ENCODE measurements at places on chromosomes 6 and 20.

- ATAC-seq = no peak
Measured at GRCh38 chr20:24465159-24465558, 4.3 kb upstream of the SYNDIG1 start.

DNA sequence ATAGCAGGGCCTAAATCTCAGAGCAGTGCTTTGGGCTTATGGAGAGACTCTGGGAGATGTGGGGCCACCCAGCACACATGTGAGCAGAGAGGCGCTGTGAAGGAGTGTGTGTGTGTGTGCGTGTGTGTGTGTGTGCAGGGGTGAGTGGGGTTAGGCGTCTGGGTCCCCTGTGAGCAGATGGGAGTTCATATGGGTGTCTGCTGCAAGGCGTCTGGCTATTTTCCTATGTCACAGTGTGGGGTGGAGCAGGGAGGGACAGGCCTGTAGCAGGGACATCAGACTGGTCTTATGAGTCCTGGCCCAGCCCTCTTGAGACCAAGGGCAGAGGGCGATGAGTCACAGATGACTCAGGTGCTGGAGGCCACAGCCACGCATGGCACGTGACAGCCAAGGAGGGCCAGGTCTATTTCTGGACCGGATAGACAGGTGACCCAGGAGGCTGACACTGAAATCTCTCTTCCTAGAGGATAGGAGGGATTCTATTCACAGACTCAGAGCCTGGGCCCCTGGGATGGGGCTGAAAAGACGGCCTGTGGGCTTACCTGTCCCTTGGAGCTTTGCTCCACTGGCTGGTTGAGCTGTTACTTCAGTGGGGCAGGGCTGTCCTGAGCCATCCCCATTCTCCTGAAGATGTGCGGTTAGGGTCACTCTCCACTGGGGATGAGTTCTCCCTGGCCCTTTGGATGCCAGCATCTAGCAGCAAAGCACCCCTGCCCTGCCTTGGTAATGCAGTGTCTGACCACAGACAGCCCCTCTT, 28.9 kb downstream of the VEGFA start:
- peak; percentile 59 for ATAC-seq

DNA sequence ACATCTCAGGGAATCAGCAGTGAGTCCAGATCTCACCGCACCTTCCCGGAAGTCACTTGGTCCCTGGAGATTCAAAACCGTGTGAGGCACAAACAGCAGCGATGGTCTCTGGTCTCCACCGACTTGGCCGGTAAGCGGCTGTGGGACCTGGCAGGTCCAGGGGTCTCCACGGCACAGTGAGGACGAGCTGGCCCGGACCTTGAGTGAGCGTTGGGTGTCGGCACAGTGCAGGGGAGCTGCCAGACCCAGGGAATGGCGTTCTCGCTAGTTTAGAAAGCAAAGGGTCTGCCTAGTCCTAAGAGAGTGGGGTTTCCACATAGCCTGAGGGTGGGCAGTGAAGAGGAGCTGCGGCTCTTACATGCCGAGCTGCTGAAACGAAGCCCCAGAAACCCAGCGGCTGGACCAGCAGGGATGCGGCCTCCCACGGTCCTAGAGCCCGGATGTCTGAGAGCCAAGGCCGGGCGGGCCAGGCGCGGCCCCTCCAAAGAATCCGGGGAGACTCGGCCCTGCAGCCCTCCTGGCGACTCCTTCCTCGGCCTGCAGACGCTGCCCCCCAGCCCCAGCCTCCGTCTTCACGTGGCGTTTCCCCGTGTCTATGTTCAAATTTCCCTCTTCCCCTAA, 185.0 kb downstream of the ERMARD start:
- ATAC-seq = no peak

GRCh38 chr20:53957451-53958172, 112.8 kb downstream of the BCAS1 start:
- ATAC-seq = no peak

- ATAC-seq = no peak
Measured at GRCh38 chr6:30600451-30600961, 16.5 kb downstream of the PPP1R10 start.

DNA sequence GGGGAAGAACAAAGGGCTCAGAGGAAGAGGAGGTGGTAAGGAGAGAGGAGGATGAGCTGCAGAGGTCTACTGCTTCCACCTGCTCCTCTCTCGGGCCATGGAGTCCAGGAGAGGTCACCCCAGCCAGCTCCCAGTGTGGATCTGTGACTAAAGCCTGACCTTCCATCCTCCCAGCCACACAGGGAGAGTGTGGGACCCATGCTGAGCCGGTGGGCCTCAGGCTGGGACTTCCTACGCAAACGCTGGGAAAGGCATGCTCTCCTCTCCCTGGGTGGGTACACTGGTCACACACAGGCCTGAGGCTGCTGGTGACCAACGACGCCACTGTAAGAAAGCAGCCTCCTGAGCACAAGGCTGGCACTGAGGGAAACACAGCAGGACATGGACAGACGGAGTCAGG, 111.3 kb downstream of the PREX1 start:
- no peak for ATAC-seq

DNA sequence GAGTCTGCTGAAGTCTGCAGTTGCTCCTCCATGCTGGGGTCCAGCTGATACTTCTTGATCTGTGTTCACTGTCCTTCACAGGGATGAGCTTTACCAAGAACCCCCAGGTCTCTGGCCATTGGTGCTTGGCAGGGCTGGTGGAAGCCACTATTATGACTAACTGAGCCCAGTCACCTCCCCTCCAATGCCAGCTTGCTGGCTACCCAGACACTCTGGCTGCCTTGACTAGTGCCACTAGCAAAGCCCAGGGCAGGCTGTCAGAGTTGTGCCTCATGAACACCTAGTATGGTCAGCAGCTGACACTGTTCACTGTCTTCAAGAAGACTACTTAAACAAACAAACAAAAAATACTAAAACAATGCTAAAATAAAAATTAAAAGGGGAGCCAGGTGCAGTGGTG, 8.8 kb downstream of the ASIP start:
- no peak for ATAC-seq

- ATAC-seq = peak; percentile 45
Measured at GRCh38 chr6:130050230-130050629, 31.8 kb downstream of the L3MBTL3 start.

GRCh38 chr6:62940848-62941247, 270.4 kb upstream of the FKBP1C start:
- no peak for ATAC-seq

DNA sequence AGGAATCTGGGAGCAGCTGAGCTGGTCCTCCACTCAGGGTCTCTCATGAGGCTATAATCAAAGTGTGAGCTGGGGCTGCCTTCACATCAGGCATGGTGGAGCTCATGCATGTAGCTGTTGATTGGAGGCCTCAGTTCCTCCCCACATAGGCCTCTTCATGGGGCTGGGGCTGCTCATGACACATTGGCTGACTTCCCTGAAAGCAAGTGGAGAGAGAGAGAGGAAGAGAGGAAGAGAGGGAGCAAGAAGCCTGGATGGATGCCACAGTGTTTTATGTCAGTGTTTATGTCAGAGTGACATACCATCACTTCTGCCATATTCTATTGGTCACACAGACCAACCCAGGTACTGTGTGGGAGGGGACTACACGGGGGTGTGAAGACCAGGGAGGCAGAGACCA, 43.8 kb downstream of the EYA2 start:
- ATAC-seq = no peak

GRCh38 chr20:53299831-53300230, 293.8 kb downstream of the ZNF217 start:
- ATAC-seq = no peak

DNA sequence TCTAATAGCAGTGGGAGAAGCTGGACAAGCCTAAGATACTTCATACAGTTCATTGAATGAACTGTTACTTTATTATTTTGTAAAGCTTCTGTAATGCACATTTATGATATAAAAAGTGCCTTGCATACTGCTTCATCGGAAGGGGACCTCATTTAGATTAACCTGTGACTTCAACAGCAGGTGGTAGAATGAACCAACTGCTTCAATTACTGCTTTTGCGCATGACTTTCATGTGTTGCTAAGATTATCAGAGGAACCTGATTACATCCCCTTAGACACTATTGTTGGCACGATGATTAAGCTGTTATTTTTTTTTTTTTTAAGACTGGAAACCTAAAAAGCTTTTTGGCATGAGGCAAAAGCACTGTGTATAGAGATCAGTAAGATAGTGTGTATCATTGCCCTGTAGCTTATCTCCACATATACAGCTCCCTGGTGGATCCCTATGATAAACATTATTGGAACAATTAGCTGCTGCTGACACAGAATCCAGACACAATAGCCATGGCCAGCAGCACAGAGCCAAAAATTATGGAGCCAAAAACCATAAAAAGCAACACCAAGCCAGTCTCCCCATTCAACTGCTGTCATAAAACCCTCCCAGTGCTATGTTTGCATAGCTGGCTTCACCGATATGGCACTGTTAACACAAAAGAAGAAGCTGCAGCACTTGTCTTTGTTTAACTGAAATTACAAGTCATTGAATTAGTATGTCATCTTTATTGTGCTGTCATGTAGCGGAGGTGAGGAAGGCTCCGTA, 731.6 kb upstream of the MMS22L start:
- ATAC-seq = no peak

GRCh38 chr20:62963614-62964397, 11.3 kb downstream of the SLC17A9 start:
- no peak for ATAC-seq

GRCh38 chr6:28140616-28141015, 1.1 kb upstream of the ZKSCAN8 start:
- ATAC-seq = no peak

DNA sequence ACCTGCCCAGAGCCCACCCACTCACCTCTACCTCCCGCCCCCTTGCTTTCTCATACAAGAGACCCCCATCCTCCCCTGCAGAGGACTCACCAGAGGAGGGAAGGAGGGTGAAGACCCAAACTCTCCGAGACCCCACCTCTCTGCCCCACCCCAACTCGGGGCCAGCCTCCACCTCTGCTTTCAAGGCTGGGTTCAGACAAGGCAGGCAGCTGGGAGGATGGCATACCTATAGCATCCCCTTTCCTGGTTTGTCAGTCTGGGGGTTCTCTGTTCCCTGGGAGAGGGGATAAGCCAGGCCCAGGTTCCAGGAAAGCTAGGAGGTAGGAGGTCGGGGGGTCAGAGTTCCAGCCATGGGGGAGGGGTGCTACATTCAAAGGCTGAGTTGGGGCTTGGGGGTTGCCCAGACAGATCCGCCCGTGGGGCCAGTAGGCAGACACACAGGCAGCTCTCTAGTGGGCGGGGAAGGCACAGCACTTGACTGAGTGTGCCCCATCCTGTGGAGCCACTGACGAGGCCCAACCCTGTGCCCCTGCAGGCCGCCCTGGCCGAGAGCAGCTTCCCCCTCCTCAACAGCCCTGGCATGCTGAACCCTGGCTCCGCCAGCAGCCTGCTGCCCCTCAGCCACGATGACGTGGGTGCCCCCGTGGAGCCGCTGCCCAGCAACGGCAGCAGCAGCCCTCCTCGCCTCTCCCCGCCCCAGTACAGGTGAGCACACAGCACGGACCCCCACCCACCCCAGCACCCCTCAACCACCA, 40.8 kb upstream of the MDFI start:
- ATAC-seq = no peak

DNA sequence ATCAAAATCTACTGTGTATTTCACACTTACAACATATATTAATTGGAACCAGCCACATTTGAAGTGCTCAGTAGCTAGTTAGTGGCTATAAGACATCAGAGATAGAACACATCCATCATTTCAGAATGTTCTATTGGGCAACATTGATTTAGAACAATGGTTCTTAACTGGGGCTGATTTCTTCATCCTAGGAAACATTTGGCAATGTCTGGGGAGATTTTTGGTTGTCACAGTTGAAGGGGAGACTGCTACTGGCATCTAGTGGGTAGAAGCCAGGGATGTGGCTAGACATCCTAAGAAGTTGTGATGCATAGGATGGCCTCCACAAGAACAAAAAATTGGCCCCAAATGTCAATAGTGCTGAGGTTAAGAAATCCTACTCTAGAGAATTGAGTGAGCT, 132.5 kb downstream of the OLIG3 start:
- ATAC-seq = no peak

DNA sequence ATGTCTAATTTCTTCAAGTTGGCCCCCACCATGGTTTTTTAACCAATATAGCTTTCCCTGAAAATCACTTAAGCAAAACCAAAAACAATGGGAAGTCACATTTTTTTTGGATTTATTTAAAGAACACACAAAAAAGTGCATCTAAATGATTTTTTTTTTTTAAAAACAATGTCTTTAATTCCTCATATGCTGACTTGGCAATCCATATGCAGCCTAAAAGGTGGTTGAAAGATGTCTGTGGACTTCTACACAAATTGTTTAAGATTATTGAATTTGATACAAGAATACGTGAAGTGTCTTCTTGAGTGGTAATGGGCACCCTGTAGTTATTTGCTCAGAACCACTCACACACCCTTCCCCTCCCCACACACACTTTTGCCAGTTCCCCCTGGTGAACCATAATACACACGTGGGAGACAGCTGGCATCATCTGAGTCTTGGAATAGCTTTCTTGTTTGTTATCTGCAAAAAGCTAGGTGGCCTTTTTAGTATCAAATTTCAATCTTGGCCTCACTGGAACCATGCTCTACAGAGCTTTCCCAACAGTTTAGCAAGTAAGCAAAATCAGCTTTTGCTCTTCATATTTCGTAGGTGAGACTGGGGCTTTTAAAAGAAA, 60.9 kb upstream of the TULP1 start:
- no peak for ATAC-seq

DNA sequence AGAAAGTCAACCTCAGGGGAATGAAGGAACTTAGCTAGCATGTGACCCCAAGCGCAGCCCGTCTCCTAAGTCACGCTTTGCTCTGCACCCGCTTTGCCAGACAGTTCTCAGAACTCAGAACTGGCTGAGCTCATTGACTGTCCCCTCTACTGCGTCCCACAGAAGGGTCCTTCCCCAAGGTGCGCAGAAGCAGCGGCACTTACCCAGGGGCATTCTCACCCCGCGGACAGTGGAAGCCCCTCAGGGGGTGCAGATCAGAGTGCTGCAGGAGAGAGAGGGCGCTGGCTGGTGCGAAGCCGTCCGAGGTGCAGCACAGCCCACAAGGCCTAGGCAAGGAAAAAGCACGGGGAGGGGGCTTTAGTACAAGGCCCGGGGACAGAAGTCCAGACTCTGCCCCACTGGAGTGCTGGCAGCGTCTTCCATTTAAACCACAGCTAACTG, 807 bp downstream of the SNHG17 start:
- peak; percentile 44 for ATAC-seq

- no peak for ATAC-seq
Measured at GRCh38 chr6:51490101-51490500, 597.3 kb downstream of the PKHD1 start.

DNA sequence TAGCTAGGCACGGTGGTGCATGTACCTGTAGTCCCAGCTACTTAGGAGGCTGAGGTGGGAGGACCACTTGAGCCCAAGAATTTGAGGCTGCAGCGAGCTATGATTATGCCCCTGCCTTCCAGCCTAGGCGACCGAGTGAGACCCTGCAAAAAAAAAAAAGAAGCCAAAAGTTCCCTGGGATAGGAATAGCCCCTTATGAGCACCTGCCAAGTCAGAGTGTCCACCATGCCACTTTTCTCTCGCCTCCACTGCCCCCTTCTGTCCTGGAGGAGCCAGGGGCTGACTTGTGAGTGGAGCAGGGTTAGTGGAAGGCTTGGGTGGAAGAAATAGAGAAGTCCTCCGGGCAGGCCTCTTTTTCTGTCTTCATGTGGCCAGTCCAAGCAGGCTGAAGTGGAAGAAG, 12.1 kb upstream of the DDX27 start:
- ATAC-seq = no peak

Measured in stimulated activated memory B cell treated with anti-CD40 and anti-IgM and Interleukin-4, amounts not matched to agents 10 μg/mL and 1 μg/mL and 100 μg/mL, for 72 hours (primary cell).